ENCODE measurements at places on chromosomes 7 and 10. TPM values are rescaled to one million over a fixed set of nuclear protein-coding genes. Genes with fewer than 3 reads are reported as not detected.

DNA sequence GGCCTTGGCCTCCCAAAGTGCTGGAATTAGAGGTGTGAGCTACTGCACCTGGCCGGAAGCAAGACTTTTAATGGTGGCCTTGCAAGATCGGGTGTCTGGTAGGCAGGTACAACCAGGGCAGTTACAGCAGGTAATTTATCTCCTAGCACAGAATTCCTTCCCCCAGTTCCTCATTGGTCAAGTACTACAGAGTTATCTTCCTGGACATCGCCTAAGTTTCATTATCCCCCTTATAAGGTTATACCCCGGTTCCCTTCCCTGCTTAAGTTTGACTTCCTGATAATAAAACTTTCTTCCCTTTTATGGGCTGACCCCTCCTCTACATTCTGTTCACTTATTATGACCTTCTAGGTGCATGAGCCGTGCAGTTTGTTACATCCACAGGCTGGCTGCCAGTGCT, 19.0 kb upstream of the CYP3A43 start:
- no peaks in the 10 kb centered on the region for H3K36me3 ChIP-seq
- peaks cover 18% of the 10 kb centered on the region for H3K27me3 ChIP-seq
- H3K27ac ChIP-seq = no peak overlapping the region
- no peak for DNase-seq

DNA sequence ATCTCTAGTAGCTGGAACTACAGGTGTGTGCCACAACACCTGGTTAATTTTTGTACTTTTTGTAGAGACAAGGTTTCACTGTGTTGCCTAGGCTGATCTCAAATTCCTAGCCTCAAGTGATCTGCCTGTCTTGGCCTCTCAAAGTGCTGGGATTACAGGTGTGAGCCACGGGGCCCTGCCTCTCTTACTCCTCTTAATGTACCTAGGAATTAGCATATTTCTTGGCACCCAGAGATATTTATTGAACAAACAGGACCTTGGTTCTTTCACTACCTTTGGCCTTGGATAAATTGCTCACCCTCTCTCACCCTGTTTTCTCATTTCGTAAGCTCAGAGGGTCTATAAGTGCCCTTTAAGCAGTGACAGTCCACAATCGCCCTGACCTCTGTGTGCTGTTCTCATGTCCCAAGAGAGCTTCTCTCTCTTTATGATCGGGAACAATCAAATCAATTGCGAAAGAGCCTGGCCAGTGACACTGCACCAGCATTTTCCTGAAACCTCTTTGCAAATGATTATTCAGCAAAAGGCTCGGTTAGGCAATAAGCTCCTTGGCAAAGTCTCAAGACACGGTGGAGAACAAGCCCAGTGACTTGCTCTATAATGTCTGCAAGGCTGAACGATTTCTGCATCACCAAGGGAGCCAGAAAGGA, 117.7 kb downstream of the APBB1IP start:
- H3K4me1 ChIP-seq = peaks cover 9% of the 10 kb centered on the region
- H3K36me3 ChIP-seq = peaks cover 34% of the 10 kb centered on the region
- DNase-seq = no peak

GRCh38 chr10:84659027-84659426, 330.6 kb downstream of the CCSER2 start:
- DNase-seq = no peak
- no peaks in the 10 kb centered on the region for H3K36me3 ChIP-seq
- H3K4me1 ChIP-seq = peaks cover 8% of the 10 kb centered on the region
- no peak overlapping the region for H3K4me3 ChIP-seq
- no peak overlapping the region for H3K27ac ChIP-seq
- H3K27me3 ChIP-seq = peaks cover 1% of the 10 kb centered on the region

- no peak for DNase-seq
- peaks cover 21% of the 10 kb centered on the region for H3K27me3 ChIP-seq
- no peak overlapping the region for H3K27ac ChIP-seq
- no peaks in the 10 kb centered on the region for H3K4me1 ChIP-seq
- no peak overlapping the region for H3K4me3 ChIP-seq
These were observed 6.0 kb downstream of the EGFR start for GRCh38 chr7:55024776-55025175.

- no peak for DNase-seq
- H3K36me3 ChIP-seq = no peaks in the 10 kb centered on the region
- no peaks in the 10 kb centered on the region for H3K4me1 ChIP-seq
- H3K27me3 ChIP-seq = peaks cover 2% of the 10 kb centered on the region
- H3K27ac ChIP-seq = no peak overlapping the region
These were observed 117.0 kb upstream of the PTPRZ1 start for GRCh38 chr7:121755818-121756552.

DNA sequence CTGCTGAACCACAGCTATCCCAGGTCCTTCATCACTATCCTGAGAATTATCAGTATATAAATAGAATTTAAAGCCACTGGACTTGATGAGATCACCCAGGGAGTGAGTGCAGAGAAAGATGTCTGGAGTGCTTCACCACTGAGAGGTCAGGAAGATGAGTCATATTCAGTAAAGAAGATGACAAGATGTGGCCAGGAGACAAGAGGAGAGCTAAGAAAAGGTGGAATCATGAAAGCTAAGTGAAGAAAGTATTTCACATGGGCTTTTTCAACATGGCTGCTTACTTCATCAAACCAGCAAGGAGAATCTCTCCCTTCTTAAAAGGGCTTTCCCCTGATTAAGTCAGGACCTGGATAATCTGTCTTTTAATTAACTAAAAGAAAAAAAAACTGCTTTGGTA, 9.1 kb upstream of the PRKAR2B start:
- no peak overlapping the region for H3K27ac ChIP-seq
- H3K4me1 ChIP-seq = no peaks in the 10 kb centered on the region
- H3K4me3 ChIP-seq = no peak overlapping the region

- no peak overlapping the region for H3K27ac ChIP-seq
- peak; percentile 12 for DNase-seq
- H3K4me3 ChIP-seq = peak overlapping the region; percentile 87
- H3K27me3 ChIP-seq = peaks cover 33% of the 10 kb centered on the region
- H3K4me1 ChIP-seq = peaks cover 31% of the 10 kb centered on the region
- H3K36me3 ChIP-seq = no peaks in the 10 kb centered on the region
These were observed 30.3 kb downstream of the SKIDA1 start for GRCh38 chr10:21495002-21495751.

DNA sequence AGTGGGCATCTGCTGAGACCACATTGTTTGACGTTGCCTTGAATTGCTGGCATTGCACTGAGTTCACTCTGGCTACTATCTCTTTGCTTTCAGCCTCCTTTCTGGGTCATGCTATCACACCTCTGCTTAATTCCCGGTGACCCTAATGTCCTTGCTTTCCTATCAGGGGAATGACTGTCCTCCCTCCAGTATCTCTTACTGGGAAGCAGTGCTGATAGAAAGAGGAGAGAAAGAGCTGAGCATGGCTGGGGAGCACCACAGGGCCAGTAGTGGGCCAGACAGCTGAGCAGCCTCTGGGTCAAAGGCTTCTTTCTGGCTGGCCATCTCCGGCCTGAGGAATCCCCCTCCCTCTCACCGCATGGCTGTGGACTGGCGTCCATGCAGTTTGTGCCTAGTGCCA, 428.7 kb downstream of the INHBA start:
- DNase-seq = no peak
- H3K4me3 ChIP-seq = no peak overlapping the region
- H3K27ac ChIP-seq = no peak overlapping the region
- H3K4me1 ChIP-seq = no peaks in the 10 kb centered on the region

- H3K4me3 ChIP-seq = no peak overlapping the region
- peaks cover 5% of the 10 kb centered on the region for H3K27me3 ChIP-seq
- H3K36me3 ChIP-seq = no peaks in the 10 kb centered on the region
- peaks cover 6% of the 10 kb centered on the region for H3K4me1 ChIP-seq
These were observed 13.1 kb upstream of the ARPC1A start for GRCh38 chr7:99312316-99313203.

DNA sequence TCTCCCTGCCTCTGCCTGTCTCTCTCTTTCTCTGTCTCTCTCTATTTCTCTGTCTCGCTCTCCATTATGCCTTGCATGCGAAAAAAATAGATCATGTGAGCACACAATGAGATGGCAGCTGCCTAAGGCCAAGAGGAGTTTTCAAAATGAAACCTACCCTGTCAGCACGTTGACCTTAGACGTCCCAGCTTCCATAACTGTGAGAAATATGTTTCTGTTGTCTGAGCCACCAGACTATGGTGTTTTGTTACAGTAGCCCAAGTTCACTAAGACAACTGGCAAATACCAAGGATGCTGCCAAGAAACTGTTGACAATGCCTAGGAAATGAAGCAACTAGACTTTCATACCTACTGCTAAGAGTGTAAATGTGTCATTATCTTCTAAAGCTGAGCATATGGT, 70.6 kb upstream of the PLXDC2 start:
- no peak overlapping the region for H3K4me3 ChIP-seq
- no peaks in the 10 kb centered on the region for H3K36me3 ChIP-seq
- H3K27ac ChIP-seq = no peak overlapping the region
- H3K27me3 ChIP-seq = peaks cover 2% of the 10 kb centered on the region

- no peaks in the 10 kb centered on the region for H3K36me3 ChIP-seq
- no peak for DNase-seq
- H3K4me1 ChIP-seq = peaks cover 6% of the 10 kb centered on the region
These were observed 1.7 kb upstream of the DPYSL4 start for GRCh38 chr10:132184816-132185593.

GRCh38 chr7:101673951-101674350, 44.9 kb upstream of the MYL10 start:
- no peaks in the 10 kb centered on the region for H3K4me1 ChIP-seq
- H3K36me3 ChIP-seq = no peaks in the 10 kb centered on the region
- H3K4me3 ChIP-seq = no peak overlapping the region
- peaks cover 7% of the 10 kb centered on the region for H3K27me3 ChIP-seq
- no peak for DNase-seq
- no peak overlapping the region for H3K27ac ChIP-seq

DNA sequence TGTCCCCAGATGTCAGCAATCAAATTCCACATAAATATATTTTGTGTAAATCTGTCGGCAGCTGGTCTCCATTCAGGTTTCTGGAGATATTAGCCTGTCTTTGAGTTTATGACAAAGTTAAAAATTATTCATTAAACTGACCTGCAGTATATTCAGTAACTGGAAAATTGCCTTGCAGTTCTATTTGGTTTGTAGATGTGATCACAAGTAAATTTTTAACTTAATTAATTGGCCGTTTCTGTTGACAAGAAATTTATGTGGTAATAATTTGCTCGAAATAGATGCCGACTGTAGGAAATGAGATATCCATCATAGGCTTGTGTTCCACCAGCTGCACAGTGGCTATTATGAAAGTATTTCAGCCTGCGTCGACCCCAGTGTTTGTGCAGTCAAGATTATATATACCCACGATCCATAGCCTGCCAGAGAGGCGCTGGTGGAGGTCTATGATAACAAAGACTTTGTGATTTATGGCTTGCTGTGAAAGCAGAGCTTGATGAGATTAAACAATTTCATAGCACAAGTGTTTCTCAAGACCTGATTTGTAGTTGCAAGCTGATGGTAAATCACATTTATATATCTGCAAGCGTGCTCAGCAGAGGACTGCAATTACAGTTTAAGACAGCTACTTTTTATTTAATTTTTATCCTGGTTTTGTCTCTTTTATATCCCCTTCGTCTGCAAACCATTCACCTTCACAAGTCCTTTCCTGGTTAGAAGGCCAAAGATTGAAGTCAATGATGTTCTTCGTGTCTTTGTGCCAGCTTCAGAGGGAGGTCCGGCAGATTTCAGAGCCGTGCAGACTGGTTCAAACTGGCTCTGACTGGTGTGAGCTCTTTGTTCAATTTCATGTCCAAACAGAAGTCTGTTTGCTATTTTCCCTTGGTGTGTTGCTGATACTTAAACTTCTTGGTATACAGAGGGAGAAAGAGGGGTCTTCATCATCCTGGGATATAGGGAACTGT, 850.9 kb downstream of the LRMDA start:
- DNase-seq = no peak
- H3K27ac ChIP-seq = no peak overlapping the region
- no peaks in the 10 kb centered on the region for H3K27me3 ChIP-seq
- no peaks in the 10 kb centered on the region for H3K4me1 ChIP-seq
- H3K4me3 ChIP-seq = no peak overlapping the region

GRCh38 chr7:21942955-21943354, 2.7 kb downstream of the CDCA7L start:
- H3K4me1 ChIP-seq = peaks cover 9% of the 10 kb centered on the region
- H3K4me3 ChIP-seq = no peak overlapping the region
- no peak for DNase-seq
- H3K36me3 ChIP-seq = no peaks in the 10 kb centered on the region
- no peak overlapping the region for H3K27ac ChIP-seq

GRCh38 chr7:68562323-68562899, 1035.9 kb upstream of the AUTS2 start:
- no peak overlapping the region for H3K27ac ChIP-seq
- no peaks in the 10 kb centered on the region for H3K4me1 ChIP-seq
- H3K4me3 ChIP-seq = no peak overlapping the region
- H3K27me3 ChIP-seq = no peaks in the 10 kb centered on the region
- DNase-seq = no peak
- H3K36me3 ChIP-seq = no peaks in the 10 kb centered on the region

DNA sequence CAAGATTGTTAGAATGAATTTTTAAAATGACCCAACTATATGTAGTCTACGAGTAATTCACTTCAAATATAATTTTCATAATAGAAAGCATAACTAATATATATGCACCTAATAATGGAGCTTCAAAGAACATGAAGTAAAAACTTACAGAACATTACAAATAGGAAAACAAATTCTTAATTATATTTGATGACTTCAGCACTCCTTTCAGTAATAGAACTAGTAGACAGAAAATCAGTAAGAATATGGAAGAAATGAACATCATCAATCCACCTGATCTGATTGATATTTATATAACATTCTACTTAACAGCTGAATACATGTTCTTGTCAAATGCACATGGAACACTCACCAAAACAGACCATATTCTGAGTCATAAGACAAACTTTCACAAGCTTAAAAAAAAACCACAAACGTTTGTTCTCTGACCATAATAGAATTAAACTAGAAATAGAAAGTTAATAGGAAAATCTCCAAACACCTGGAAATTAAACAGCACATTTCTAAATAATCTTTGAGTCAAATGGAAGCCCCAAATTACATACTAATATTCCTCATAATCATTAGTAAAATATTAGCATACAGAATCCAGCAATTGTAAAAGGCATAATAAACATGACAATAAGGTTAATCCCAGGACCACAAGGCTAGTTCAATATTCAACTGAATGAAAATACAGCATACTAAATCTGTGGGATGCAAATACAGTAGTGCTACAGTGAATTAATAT, 48.0 kb downstream of the BRAF start:
- H3K27ac ChIP-seq = no peak overlapping the region
- H3K27me3 ChIP-seq = no peaks in the 10 kb centered on the region
- DNase-seq = no peak
- H3K4me3 ChIP-seq = peak overlapping the region; percentile 12
- H3K36me3 ChIP-seq = peaks cover 12% of the 10 kb centered on the region

GRCh38 chr7:150996376-150997074, 5.7 kb downstream of the NOS3 start:
- peaks cover 40% of the 10 kb centered on the region for H3K4me1 ChIP-seq
- H3K27me3 ChIP-seq = peaks cover 22% of the 10 kb centered on the region
- no peaks in the 10 kb centered on the region for H3K36me3 ChIP-seq

GRCh38 chr7:105364684-105365083, 24.0 kb downstream of the SRPK2 start:
- no peaks in the 10 kb centered on the region for H3K27me3 ChIP-seq
- no peak overlapping the region for H3K27ac ChIP-seq
- peaks cover 3% of the 10 kb centered on the region for H3K36me3 ChIP-seq
- DNase-seq = no peak
- no peak overlapping the region for H3K4me3 ChIP-seq

The BAIAP2L1 gene
- polyA plus RNA-seq = 0.24 TPM

The GLI3 gene
- polyA plus RNA-seq = 0.63 TPM

The ZNF736 gene
- polyA plus RNA-seq = 1.4 TPM

The ORC5 gene
- 16.9 TPM for polyA plus RNA-seq

The DGKI gene
- not detected for polyA plus RNA-seq

The SPDYE1 gene
- 0.22 TPM for polyA plus RNA-seq

The CTAGE8 gene
- polyA plus RNA-seq = not detected

The OPALIN gene
- polyA plus RNA-seq = not detected

The DLG5 gene
- polyA plus RNA-seq = 3.7 TPM

The COL26A1 gene
- not detected for polyA plus RNA-seq

The SSC4D gene
- not detected for polyA plus RNA-seq

The PGAM2 gene
- polyA plus RNA-seq = not detected
